GM12892 (cell line): ENCODE measurements at places on chromosomes 5 and 9.

DNA sequence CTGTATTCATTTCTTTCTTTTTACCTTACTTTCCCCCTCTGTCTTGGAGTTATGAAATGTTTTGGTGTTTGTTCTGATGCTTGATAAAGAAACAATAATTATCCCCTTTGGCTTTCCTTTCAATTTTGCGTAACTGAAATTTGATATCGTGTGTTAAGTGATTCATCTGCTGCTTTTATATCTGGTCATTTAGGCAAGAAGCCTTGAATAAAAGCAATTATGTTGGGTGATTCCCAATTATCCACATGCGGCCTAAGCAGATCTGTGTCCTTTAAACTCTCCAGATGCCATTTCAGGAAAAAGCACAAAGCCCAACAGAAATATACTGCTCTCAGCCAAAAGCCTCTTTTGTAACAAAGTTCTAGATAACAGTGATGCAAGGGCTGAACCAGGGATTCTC is 92.8 kb downstream of the TAF11L14 start:
- no peak for DNase-seq

DNA sequence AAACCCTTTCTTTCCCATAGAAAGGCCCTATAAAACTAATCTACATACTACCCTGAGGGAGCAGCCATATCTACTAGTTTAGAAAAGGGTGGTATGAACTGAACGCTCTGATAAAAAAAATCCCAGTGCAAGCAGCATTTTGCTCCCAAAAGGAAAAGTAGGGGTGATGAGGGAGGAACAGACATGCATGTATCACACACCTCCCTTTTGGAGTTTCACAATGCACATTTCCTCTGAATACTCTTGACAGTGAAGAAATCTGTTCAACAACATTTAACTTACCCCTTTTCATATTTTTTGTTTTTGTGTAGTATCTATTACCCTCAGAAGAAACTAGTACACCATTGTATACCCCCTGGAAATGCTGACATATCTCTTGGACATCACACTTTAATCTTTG is 411.4 kb downstream of the MAT2B start:
- DNase-seq = no peak

- DNase-seq = no peak
These were observed 4.7 kb downstream of the DNAI1 start for GRCh38 chr9:34463098-34463900.

GRCh38 chr9:74496406-74496805 is 729 bp upstream of the RORB start:
- no peak for DNase-seq

DNA sequence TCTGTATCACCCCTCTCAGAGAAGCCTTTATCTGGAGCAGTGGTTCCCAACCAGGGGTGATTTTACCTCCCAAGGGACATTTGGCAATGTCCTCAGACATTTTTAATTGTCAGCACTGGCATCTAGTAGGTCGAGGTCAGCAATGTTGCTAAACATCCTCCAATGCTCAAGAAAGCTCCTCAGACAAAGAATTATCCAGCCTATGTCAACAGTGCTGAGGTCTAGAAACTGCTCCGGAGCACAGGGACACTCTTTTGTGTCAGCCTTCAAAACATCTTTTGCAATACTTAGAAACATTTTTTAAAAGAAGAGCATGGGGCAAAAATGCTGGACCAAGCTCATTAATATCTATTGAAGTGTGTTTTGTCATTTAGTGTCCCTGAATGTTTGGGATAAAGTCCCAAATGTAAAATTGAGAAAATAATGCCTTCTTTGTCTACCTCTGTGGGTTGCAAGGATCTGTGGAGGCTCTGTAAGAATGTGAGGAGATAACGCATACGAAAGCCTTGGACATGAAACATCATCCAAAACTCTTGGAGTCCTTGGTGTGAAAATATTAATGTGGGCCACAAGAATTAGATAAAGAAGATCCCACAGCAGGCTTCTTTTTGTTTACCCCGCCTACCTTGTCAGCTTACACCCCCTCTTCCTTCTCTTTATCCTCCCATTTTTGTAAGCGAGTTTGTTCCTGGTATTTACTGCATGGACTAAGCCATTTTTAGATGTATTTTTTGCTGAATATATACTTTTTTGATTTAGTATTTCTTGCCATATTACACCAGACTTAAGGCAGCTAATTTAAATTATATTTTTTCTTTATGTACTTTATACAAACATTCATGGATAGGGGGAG is 193.5 kb downstream of the CD180 start:
- DNase-seq = no peak

- no peak for DNase-seq
These were observed 193.8 kb downstream of the CSNK1G3 start for GRCh38 chr5:123705741-123706140.

GRCh38 chr5:68331192-68332079 is 115.9 kb downstream of the PIK3R1 start:
- no peak for DNase-seq

GRCh38 chr5:115349001-115349817 is 52.8 kb upstream of the CCDC112 start:
- DNase-seq = no peak

- DNase-seq = no peak
These were observed 48.2 kb downstream of the RASGEF1C start for GRCh38 chr5:180160789-180161188.

GRCh38 chr5:117455236-117456233 is 880.9 kb upstream of the SEMA6A start:
- DNase-seq = no peak

GRCh38 chr5:181160152-181160754 is 12.9 kb downstream of the OR2V2 start:
- peak; percentile 76 for DNase-seq

- no peak for DNase-seq
These were observed 25.0 kb upstream of the HMCN2 start for GRCh38 chr9:130240410-130241197.

GRCh38 chr9:130446101-130446861 is 1.5 kb downstream of the ASS1 start:
- DNase-seq = no peak

- DNase-seq = no peak
These were observed 259.1 kb downstream of the MLLT3 start for GRCh38 chr9:20363233-20363632.

DNA sequence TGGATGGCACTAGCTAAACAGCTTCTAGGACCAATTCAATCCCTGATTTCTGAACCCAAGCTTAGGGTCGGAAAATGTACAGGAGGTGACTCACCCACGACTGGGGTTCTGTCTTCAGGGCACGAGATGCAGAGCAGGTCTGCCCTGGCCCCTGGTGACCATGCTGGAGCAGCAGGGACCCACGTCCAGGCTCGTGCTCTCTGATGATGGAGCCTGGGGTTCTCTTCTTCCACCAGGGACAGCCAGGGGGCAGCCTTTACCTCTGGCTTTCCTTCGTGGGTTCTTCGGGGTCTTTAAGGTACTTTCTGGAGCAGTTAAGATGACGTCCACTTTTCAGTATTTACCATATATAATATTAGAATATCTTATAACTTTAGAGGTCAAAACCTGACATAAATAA is 2.1 kb downstream of the CFAP77 start:
- no peak for DNase-seq

- no peak for DNase-seq
These were observed 437.1 kb upstream of the TLE4 start for GRCh38 chr9:79134654-79135053.

DNA sequence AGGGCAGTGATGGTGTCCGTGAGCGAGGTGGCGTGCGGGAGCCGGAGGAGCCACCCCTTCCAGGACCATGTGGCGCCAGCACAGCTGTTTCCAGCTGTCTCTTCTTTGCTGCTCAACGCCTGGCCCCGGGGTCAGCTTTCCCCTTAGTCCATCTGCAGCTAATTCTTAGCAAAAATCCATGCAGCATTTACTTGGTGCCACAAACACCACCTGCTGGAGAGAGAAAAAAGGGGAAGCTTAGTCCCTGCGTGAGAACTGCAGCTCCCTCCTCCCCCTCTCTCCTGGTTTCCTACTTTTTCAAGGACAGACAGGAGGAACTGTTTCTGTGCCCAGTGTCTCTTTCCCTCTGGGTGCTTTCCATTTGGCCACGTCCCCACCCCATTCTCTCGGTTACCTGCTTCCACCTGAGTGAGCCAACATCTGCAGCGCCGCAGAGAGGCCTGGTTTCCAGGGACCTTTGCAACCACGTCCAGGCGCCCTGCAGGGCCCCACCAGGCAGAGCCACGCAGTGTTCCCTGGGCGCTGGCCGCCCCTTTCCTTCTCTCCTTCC is 3.4 kb downstream of the SLC6A19 start:
- no peak for DNase-seq

- DNase-seq = no peak
These were observed 157.2 kb upstream of the DMRT1 start for GRCh38 chr9:684054-684890.

GRCh38 chr9:36716496-36716895 is 143.8 kb downstream of the MELK start:
- no peak for DNase-seq

GRCh38 chr5:61507232-61507631 is 175.2 kb downstream of the ZSWIM6 start:
- no peak for DNase-seq
